ENCODE measurements at places on chromosomes 4 and X. TPM values are rescaled to one million over a fixed set of nuclear protein-coding genes. Genes with fewer than 3 reads are reported as not detected.

DNA sequence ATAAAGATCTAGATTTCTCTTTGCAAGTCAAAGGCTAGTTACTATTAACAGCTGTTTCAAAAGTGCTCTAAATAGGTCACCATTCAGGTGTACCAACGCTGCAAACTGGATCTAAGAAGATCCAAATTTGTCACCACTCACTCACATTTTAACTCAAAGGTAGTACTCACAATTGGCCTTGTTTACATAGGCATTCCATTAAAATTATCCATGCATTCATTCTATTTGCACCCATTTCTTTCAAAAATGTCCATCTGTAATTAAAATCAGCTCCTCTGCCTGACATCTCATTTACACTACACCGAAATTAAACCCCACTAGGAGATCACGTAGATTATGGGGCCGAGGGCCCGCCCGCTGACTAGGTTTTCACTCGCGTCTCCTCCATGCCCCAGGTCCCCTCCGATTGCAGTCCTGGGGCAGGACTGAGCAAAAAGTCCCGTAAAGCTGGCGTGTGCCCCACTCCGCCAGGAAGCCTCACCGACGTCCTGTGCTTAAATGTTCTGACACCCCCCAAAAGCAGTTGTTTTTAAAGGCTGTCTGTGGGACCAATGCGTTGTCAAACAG lies 1.3 kb upstream of the ING2 start:
- H3K27ac ChIP-seq: peak overlapping the region; percentile 97
- no peaks in the 10 kb centered on the region for H3K36me3 ChIP-seq
- peaks cover 13% of the 10 kb centered on the region for H3K4me1 ChIP-seq
- DNase-seq: no peak
- no peaks in the 10 kb centered on the region for H3K27me3 ChIP-seq

DNA sequence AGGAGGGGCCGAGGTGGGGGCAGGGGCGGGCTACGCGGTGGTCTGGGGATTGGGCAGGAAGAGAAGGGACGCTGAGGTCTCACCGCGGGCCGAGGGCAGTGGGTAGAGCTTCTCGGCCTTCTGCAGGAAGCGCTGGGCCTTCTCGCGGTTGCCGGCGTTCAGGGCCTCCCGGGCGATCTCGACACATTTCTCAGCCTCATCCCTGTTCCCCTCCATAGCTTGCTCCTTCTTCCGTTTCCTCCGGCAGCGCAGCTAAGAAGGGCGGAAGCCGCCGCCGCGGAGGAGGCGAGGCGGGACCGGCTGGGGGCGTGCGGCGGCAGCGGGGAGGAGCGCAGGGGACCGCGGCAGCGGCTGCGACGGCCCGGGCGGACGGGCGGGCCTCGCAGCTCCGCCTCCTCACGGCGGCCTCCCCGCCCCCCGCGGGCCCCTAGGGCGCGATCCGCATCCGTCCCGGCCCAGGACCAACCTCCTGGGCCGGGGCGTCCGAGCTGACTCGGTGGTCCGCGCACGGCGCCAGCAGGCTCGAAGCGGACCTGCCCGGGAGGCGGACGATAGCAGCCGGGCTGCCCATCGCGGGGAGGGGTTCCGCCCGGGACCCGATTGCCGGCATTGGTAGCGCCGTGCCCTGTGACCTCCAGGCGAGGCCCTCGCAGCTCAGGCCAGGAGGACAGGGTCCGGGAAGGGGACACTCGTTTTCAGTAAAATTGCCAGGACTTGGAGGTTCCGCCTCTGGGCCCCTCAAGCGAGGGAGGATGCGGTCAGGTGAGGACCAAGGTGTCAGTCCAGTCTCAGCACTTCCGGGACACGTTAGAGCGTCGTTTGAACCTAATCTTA lies at the start of gene DNAJB14:
TSS of gene DNAJB14 (minus strand) at position 263 of the 834 bp plus-strand sequence. CDS start at position 216, 47 bp downstream.
- H3K4me3 ChIP-seq: peak within 1 kb of the TSS; percentile 90
- peak; percentile 85 for DNase-seq
- H3K36me3 ChIP-seq: no peaks in the 10 kb centered on the region

- no peak for DNase-seq
- H3K36me3 ChIP-seq: no peaks in the 10 kb centered on the region
These were observed 5.2 kb upstream of the PGRMC1 start for GRCh38 chrX:119230850-119231249.

DNA sequence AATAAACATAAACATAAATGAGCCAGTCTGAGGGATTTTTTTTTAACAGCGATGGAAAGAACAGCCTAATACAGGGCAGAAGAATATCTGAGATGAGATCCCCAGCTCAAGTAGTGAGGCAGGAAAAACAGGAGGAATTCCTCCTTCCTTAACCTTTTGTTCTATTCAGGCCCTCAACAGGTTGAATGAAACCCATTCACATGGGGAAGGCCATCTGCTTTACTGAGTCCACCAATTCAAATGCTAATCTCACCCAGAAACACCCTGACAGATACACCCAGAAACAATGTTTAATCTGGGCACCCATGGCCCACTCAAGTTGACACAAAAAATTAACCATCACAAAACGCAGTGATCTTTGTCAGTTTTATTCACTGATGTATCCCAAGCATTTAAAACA lies 45.5 kb downstream of the SMIM31 start:
- no peaks in the 10 kb centered on the region for H3K36me3 ChIP-seq
- no peak overlapping the region for H3K27ac ChIP-seq
- DNase-seq: no peak
- no peak overlapping the region for H3K4me3 ChIP-seq
- H3K27me3 ChIP-seq: no peaks in the 10 kb centered on the region

GRCh38 chr4:66604192-66604591 lies 933.9 kb upstream of the EPHA5 start:
- H3K4me1 ChIP-seq: no peaks in the 10 kb centered on the region
- no peak overlapping the region for H3K27ac ChIP-seq
- DNase-seq: no peak
- H3K36me3 ChIP-seq: no peaks in the 10 kb centered on the region

DNA sequence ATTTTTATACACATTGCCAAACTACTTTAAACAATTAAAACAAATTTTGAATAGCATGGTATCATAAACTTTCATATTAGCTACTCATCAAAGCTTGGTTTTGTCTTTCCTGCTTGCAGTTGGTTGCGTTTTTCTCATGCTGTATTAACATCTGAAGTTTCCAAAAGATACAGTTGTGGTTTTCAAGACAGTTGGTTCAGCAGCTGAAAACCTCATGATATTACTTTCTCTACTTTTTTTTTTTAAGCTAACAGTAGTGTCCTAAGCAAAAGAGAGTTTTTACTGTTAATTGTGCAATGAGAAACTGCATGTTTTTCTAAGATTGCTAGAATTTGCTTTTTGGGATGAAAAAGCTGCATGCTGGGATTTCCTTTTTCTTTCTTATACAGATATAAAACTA lies 15.2 kb downstream of the RUFY3 start:
- no peak for DNase-seq
- no peaks in the 10 kb centered on the region for H3K36me3 ChIP-seq
- H3K27me3 ChIP-seq: no peaks in the 10 kb centered on the region
- peaks cover 54% of the 10 kb centered on the region for H3K4me1 ChIP-seq

GRCh38 chr4:186297013-186297645 lies 31.1 kb downstream of the F11 start:
- no peak overlapping the region for H3K4me3 ChIP-seq
- H3K36me3 ChIP-seq: no peaks in the 10 kb centered on the region
- H3K27ac ChIP-seq: no peak overlapping the region
- peaks cover 6% of the 10 kb centered on the region for H3K27me3 ChIP-seq
- H3K4me1 ChIP-seq: peaks cover 4% of the 10 kb centered on the region

RBM47 gene
- total RNA-seq: 273 TPM

CENPVL2 gene
- not detected for total RNA-seq
